ENCODE measurements at places on chromosomes 1 and 21.

DNA sequence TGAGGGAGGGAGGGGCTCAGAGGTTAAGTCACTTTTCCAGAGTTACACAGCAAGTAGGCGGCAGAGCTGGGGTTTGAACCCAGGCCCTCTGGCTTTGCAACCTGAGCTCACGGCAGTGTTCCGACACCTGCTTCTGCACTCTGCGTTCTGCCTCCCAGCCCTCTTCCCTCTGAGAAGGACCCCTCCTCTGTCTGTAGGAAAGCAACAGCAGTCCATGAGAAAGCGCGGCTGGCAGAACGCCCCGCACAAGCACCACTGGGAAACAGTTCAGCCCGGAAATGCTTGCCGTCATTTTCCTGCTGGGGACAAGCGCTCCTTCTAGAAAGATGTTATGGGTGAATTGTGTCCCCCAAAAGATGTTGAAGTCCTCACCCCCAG, 241.1 kb downstream of the NPHP4 start:
- no peak for DNase-seq

DNA sequence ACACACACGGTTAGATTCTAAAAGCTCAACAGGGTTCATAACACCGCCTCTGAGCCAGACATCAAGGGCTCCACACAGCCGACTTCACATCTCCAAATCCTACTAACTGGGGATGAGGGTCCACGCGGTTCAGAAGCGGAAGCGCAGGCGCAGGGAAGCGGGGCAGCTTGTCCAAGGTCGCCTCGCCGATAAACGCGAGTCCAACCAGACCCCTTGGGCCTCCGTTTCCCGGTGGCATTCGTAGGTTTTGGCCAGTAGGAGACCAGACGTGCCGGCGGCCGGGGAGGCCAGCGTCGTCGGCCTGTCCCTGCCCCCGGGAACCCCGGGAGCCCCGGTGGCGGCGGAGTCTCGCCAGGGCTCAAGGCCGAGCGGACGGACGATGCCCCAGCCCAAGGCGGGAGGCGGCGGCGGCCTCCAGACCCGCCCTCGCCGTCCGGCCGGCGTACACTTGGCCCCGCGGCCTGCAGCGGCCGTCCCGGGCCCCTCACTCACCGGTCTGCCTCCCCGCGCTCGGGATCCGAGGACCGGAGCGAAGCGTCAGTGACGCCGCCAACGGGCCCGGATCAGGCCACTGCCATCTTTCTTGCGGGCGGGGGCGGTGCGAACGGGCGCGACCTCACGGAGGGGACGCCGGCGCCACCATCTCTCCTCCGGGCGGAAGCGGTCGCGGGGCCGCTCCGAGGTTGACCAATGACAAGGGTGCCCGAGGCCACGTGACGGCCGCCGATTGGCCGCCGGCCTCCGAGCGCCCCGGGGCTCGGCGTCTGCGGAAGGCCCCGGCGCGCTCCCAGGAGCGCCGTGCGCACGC, at the start of gene SDF4:
TSS of gene SDF4 (minus strand) at position 602 of the 808 bp plus-strand sequence. CDS start 3,229 bp downstream, outside the sequence.
- DNase-seq: peak; percentile 96

DNA sequence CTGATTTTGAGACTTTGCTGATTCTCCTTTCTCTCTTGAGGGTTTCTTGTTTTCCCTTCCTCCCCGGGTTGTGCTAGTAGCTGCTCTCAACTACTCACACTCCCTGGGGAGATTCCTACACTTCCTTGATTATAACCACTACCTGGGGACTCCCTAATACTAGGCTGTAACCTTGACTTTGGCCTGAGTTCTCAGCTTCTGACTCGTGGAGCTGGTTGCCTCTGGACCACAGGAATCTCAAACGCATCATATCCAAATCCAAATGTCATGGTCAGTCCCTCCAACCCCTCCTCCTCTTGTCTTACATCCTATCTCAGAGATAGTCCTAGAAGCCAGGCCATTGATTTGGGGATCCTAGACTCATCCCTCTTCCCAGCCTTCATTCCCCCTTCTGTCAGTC, 12.0 kb downstream of the MOV10 start:
- peak; percentile 22 for DNase-seq

DNA sequence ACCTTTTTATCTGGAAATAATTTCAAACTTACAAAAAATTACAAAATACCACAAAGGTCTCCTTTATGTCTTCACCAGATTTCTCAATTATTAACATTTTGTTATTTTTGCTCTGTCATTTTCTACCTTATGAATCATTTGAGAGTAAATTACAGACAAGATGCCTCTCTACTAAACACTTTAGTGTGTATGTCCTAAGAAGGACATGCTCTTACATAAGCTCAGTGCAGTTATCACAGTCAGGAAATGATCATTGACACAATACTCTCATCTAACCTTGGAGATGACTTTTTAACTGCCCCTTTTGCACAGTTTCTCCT, 378.9 kb upstream of the RUNX1 start:
- DNase-seq: peak; percentile 82

DNA sequence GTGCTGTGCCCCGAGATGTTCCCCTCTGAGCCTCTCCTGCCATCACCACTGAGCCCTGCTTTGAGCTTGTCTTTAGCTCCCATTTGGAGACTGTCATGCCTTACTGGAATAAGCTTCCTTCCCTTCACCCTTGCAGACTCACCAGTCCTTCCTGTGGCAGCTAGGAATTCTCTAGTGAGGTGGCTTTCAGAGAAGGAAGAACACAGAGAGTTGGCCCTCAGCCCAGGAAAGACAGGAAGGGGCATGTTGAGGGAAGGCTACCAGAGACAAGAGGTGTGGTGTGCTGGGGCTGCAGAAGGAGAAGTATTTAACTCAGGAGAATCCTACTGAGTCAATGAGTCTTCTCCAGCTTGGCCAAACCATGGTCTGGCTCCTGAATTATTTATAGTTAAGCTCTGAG, 76.3 kb downstream of the UCK2 start:
- DNase-seq: peak; percentile 80

GRCh38 chr1:48261881-48262400, 39.4 kb downstream of the SLC5A9 start:
- DNase-seq: no peak

- DNase-seq: no peak
Measured at GRCh38 chr1:7335224-7335879, 435.7 kb upstream of the VAMP3 start.

- DNase-seq: no peak
Measured at GRCh38 chr1:181583598-181583997, 100.3 kb downstream of the CACNA1E start.

DNA sequence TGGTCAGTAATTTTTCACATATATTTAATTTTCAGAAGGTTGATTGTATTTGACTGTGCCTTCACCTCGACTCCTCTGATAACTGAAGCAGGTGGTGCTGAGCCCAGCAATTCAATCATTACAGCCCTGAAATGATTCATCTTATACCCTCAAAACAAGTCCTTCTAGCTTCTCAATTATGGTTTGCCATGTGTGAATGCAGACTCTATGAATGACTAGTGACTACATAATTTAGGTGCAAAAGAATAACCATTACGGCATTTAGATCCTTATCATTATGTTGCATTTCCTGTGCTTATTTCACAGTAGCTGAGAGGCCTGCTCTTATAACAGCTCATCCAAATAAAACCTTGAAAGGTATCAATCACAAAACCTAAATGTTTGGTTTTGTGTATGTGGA, 54.0 kb upstream of the COL11A1 start:
- no peak for DNase-seq

DNA sequence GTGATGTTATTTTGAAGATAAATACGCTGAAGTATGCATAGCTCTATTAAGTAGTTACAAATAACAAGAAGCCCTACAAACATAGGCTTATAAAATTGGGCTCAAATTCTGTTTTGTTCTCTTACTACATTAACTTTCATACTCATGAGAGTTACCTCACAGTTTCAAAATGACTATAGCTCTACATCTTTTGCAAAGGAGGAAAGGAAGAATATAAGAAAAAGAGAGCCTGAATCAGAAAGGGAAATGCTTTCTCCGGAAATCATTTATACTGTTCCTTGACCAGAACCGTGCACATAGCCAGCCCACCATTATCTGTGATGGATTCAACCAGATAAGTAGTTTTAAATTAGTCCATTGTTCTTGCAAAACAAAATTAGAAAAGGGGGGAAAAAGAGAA, 1252.1 kb downstream of the NCAM2 start:
- DNase-seq: no peak

GRCh38 chr1:178048426-178048825, 45.5 kb upstream of the RASAL2 start:
- peak; percentile 42 for DNase-seq

GRCh38 chr1:42913426-42914091, 45.1 kb downstream of the SLC2A1 start:
- DNase-seq: peak; percentile 78

DNA sequence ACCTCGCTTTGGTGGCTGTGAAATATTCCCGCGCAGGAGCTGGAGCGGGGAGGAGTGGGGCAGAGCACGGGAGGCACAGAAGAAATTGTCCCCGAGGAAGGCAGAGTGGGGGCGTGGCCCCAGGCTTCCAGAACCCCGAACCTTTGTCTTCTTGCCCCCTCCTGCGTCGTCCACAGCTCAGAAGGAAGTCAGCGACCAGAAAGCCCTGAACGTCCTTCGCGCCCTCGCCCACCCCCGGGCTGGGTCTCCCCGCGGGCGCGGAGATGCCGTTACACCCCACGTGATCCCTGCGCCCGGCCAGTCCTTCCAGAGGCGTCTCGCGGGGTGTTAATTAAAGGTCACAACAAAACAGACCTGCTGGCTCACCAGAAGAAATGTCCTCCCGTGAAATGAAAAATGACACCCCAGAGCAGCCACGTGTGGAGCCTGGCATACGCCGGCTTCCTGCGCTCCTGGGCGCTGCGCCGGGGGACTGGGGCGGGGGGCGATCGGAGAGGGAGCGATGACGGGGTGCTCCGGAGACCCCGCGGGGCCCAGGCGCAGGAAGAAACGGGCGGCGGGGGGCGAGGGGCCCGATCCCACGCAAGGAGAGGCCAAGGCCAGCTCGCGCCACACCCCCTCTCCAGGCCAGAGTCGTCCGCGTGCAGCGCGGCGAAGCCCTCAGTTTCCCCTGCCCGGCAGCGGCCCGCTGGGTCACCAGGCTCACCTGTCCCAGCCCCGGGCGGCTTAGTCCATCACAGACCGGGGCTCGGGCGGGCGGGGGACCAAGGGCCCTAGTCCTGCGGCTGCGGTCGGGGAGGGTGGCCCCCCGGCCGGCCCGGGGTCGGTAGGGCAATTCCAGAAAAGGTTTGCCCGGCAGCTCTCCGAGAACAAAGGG, 995 bp upstream of the KIF26B start:
- DNase-seq: no peak

- DNase-seq: peak; percentile 83
Measured at GRCh38 chr1:2192031-2192995, 2.3 kb downstream of the FAAP20 start.

DNA sequence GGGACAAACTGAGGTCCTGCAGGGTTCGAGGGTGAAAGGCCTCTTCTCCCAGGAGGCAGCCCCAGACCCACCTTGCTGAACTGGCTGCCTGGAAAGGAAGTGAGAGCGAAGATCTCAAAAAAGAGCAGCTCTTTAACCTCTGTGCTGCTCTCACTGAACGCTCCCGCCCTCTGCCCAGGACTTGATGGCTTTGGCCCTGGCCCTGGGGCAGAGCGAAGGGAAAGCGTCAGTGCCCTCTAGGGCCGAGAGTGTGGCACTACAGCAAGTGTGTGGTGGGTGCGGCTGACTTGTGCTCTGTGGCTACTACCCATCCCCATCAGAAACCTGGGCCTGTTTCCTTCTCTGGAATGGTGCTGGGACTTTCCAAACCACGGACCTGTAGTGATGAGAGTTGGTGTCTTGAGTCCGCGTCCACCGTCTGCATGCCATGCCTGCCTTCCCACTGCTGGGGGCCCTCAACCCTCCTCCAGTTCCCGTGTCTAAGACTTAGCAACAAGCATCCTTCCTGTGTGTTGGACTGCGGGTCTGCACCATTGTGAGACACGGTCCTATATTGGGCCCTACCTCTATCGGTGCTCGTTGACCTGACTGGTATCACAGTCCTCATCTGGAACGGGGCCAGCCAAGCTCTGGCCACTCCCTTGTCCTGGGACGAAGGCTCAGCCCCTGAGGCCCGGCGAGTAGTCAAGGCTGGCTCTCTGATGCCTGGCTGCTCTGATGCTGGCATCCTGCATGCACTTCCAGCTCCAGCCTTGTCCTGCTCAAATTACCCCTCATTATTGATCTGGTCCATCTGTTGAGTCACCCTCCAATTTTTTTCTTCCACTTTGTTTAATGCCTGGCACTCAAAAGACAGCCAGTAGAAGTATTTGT, 180.3 kb downstream of the DISC1 start:
- DNase-seq: no peak

DNA sequence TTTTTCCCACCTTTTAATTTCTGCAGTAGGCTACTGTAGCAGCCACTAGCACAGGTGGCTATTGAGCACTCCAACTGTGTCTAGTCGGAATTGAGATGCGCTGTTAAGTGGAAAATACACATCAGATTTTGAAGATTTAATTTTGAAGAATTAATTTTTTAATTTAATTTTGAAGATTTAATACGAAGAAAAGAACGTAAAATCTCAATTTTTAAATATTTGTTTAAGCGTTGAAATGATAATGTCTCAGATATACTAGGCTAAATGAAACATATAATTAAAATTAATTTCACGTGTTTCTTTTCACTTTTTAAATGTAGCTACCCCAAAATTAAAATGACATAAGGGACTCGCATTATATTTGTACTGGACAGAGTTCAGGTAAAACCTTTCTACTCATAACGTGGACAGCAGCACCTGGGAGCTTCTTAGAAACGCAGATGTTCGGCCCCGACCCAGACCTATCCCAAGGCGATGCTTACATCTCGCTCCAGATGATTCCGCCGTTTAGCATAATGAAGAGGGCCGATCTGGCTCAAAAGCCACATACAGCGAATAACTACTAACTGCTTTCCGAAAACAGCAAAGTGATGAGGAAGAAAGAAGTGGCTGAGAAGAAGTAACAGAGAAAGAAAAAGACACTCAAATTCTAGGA, 717 bp downstream of the CRYZL1 start:
- peak; percentile 31 for DNase-seq

GRCh38 chr1:84271441-84272151, 29.9 kb upstream of the SAMD13 start:
- peak; percentile 44 for DNase-seq

Measured in AG10803 (cell line).